ENCODE measurements at places on chromosomes 5 and 9.
A peak's percentile ranks its signal among the peaks of the same experiment; 100 is the strongest.

DNA sequence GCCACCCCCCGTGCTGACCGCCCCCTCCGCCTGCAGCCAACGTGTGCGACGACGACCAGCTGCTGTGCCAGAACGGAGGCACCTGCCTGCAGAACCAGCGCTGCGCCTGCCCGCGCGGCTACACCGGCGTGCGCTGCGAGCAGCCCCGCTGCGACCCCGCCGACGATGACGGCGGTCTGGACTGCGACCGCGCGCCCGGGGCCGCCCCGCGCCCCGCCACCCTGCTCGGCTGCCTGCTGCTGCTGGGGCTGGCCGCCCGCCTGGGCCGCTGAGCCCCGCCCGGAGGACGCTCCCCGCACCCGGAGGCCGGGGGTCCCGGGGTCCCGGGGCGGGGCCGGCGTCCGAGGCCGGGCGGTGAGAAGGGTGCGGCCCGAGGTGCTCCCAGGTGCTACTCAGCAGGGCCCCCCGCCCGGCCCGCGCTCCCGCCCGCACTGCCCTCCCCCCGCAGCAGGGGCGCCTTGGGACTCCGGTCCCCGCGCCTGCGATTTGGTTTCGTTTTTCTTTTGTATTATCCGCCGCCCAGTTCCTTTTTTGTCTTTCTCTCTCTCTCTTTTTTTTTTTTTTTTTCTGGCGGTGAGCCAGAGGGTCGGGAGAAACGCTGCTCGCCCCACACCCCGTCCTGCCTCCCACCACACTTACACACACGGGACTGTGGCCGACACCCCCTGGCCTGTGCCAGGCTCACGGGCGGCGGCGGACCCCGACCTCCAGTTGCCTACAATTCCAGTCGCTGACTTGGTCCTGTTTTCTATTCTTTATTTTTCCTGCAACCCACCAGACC lies 80.2 kb downstream of the NTNG2 start:
- peak; percentile 62 for DNase-seq

DNA sequence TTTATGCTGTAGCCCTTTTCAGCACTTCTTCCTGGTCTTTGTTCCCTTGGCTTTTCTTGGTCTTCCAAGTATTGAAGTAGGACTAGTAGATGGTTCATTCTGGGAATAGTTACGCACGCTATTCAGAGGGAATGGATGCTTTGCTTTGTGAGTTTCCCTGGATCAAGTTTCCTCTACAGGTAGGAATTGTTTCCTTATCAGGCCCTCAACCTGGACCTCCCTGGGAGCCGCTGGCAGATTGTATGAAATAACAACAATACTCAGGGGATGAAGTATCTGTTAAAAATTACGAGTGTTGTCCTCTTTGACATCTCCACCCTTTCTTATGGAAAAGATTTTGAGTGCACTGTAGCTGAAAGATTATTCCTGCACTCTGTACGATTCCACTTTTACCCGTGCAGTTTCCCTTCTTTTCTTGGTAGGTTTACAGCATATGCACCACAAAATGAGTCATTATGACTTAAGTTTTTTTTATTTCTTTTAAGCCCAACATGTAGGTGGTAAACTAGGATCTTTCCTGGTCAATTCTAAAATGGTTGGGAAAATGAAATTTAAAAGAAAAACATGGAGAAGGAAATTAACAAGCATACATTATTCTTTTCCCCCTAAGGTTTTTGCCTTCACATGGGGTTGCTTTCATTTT lies 57.9 kb downstream of the ARHGAP26 start:
- DNase-seq: no peak

- no peak for DNase-seq
Measured at GRCh38 chr5:119257613-119258012, 98.2 kb upstream of the TNFAIP8 start.

DNA sequence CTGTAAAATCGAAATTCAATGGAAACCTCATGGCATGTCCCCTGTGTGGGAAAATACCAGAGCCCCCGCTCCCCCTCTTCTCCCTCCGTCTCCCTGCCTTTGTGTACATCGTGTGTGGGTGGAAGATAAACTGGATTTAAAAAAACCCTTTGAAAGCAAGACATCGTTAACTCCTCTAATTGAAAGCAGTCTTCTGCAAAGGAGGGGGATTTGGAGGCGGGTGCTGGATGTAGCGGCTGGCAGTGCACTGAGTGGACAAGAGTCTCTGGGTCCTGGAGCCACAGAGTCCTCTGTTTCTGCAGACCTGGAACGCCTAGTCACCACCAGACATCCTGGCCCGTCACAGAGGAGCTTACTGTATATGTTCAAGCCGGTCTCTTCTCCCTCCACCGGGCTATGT lies 169.4 kb downstream of the PAPPA start:
- DNase-seq: no peak

Data from activated naive CD4-positive, alpha-beta T cell treated with anti-CD3 and anti-CD28 coated beads, Interleukin-2, amount 50 U/mL, for 16 hours (primary cell).